ENCODE measurements at places on chromosomes 3 and 15.

DNA sequence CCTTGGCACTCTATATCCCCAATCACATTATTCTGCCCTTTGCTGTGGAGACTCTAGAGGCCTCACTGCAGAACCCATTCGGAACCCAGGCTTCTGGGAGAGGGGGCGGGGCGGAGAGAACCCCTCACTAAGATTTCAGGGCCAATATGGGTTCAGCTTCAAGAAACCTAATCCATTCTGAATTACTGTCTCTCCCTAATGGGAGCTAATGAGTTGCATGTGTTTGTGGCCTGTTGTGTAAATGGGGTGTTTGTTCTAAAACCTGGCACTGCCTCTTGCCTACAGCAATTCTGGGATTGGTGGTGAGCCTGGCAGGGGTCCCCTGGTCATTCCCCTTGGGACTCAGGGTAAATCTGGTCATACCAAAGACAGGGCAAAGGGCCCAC lies 605 bp upstream of the RASL12 start:
- no peak for DNase-seq

- no peak for DNase-seq
Measured at GRCh38 chr3:169383770-169384169, 279.7 kb downstream of the MECOM start.

DNA sequence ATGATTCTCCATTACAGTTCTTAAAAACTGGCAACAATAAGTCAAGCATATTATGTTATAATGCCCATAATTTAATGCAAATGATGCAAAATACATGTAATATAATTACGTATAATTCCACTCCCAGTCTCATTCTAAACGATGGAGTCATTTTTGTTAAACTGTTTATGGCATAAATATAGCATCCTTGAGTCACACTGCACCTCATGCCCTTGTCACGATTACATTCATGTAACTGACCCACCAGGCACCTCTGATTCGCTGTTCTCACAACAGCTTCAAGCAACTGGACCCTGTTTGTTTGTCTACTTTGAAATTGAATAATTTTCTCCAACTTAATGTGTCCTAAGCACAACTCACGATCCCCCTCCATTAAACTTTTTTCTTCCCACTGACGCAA lies 148.0 kb upstream of the LRTM1 start:
- no peak for DNase-seq

- no peak for DNase-seq
Measured at GRCh38 chr3:134161898-134162615, 88.6 kb downstream of the RYK start.

DNA sequence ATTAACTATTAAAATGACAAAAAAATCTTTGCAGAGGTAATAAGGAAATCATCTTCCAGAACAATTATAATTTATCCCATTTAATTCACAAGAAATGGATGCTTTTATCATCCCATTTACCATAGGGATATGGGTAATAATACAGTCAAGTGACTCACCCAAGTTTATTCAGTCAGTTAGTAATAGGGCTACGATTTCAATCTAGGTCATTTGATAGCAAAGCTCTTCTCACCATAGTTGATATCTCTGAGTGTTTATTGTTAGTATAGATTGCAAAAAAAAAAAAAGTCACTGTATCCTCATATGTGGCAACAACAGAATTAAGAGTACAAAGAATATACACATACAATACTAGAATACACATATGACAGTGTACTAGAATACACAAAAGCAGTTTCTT lies 797.1 kb downstream of the ROBO1 start:
- DNase-seq = no peak

- DNase-seq = no peak
Measured at GRCh38 chr3:177830411-177830849, 633.1 kb upstream of the TBL1XR1 start.

DNA sequence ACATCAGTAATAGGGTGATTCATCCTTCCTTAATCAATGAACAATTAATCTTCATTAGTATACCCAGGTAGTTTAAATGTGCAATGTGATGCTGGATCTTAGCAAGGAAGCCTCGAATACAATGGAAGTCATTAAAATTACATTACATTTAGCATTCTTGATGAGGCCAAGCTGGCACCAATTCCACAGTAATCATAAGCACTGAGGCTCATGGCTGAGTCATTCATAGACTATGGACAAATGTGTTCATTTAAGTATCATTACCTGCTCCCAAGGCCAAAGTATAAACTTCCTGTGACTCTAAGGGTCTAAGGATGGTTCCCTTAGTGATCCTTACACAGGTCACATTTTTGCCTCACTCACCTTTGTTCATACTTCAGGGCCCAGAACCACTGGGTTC lies 266.4 kb upstream of the CDIN1 start:
- DNase-seq = no peak

- no peak for DNase-seq
Measured at GRCh38 chr3:46291046-46291445, 48.8 kb downstream of the CCR3 start.

DNA sequence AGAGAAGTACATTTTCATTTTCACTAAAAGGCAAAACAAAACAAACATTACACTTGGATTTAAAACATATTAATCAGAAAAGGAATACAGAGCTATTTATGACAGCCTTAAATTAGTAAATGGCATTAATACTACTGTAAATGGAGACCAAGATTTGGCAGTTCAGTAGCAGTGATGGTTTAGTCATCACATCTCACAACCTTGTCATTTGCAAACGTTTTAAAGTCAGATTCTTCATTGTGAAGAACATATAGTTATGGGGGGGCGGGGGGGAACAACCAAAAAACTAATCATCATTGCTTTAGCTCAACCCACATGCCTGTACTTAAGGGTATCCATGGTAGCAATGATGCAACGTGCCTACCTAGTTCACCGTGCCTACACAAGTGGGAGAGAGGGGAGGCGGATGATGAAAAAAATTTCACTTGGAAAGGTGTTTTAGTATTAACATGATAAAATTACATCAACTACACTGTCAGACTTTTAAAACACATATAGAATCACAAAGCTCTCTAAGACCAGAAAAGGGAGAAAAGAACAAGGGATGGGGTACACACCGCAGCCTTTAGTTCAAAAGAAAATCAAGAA lies 40.1 kb downstream of the DLG1 start:
- no peak for DNase-seq

- DNase-seq = no peak
Measured at GRCh38 chr3:120506828-120507774, 56.3 kb upstream of the FSTL1 start.

DNA sequence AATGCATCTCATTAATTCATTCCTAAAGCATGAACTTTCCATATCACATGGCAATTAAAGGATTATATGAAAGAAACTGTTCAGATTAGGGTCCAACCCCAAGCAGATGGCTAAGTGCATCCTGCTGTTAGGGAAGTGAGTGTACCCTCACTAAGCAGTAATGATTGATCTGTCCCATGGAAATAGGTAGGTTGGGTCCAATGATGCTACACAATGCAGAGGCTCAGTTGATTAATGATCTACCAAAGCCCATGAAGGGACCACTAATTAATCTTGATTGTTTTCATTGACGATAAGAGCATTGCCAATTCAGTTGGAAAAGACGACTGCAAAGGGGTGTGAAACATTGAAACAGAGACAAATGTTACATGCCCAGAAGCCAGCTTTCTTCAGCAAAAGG lies 194.5 kb upstream of the LRTM1 start:
- no peak for DNase-seq

GRCh38 chr15:43376017-43376705 lies 5.3 kb downstream of the TUBGCP4 start:
- DNase-seq = peak; percentile 55

- DNase-seq = no peak
Measured at GRCh38 chr3:134877788-134878187, 82.7 kb downstream of the EPHB1 start.

DNA sequence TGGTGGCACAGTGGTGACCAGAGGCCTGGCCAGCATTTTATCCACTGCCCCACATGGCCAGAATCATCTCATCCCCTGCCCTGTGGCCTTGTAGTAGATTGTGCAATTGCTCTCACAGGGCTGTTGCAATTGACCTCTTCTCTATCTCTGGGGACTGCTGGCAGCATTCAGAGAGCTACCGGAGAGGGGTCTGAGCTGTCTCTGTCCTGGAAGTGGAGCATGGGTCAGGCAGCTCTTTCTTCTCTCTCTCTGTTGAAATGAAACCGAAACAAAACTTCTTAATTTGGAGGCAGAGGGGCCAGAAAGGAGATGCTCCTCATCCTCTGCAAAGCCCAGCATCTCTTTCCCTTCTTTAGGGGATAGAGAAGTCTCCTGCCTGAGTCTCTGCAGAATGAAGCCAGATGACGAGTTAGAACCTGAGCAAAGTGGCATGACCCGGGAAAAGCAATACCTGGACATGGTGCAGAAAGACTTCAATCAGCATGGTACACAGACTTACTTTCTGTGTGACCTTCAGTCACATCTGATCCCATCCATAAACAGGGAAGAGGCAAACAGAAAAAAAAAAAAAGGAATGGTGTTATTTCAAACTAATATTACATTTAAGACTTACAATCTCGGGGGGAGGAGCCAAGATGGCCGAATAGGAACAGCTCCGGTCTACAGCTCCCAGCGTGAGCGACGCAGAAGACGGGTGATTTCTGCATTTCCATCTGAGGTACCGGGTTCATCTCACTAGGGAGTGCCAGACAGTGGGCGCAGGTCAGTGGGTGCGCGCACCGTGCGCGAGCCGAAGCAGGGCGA lies 144.5 kb upstream of the BCL6 start:
- DNase-seq = no peak

GRCh38 chr3:6526861-6527260 lies 334.1 kb upstream of the GRM7 start:
- no peak for DNase-seq

GRCh38 chr15:67175643-67176071 lies 78.8 kb downstream of the AAGAB start:
- peak; percentile 22 for DNase-seq

DNA sequence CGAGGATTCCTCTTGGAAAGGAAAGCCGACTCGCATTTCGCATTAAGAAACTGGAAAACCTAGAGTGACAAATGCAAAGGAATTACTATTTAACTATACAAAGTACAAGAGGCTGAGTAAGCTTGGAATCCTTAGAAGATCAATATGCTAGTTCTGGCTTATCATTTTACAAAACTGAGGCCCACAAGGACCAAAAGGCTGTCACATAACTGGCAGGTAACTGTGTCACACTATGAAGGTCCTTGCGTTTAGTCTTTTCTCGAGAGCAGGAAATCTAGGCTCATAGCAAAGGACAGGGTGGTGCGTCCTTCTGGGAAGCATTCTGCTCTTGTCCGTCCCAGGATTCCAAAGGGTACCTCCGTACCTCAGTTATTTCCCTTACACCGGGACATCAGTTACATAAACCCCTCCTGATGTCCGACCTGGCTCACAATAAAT lies 629 bp downstream of the RPL24 start:
- no peak for DNase-seq

GRCh38 chr3:179697736-179698332 lies 45.0 kb downstream of the USP13 start:
- DNase-seq = no peak

DNA sequence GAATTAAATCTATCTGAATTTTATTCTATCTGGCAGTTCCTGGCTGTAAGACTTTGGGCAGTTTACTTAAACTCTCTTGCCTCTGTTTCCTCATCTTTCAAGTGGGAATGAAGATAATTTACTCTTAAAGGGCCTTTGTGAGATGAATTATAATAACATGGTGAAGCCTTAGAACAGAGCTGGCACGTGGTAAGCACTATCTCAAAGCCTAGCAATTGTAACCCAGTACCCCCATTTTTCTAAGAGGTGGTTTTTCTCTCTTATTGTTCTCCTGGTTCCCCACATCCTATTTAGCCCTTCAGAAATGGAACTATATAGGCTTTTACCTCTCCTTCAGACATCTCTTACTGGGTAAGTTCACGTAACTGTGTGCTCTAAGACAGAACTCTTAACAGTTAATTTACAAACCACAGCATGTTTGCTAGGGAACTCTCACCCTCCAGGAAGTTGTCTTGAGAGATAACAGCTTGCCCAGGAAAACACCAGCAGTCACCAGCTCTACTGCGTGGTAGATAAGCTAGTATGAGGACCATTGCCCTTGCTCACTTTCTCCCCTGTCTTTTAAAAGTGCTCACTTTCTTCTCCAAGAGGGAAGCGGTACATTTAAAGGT lies 12.3 kb upstream of the CRBN start:
- peak; percentile 47 for DNase-seq

GRCh38 chr3:178525251-178525650 lies 11.0 kb upstream of the KCNMB2 start:
- no peak for DNase-seq

GRCh38 chr3:19972054-19972453 lies 25.2 kb downstream of the RAB5A start:
- DNase-seq = no peak

DNA sequence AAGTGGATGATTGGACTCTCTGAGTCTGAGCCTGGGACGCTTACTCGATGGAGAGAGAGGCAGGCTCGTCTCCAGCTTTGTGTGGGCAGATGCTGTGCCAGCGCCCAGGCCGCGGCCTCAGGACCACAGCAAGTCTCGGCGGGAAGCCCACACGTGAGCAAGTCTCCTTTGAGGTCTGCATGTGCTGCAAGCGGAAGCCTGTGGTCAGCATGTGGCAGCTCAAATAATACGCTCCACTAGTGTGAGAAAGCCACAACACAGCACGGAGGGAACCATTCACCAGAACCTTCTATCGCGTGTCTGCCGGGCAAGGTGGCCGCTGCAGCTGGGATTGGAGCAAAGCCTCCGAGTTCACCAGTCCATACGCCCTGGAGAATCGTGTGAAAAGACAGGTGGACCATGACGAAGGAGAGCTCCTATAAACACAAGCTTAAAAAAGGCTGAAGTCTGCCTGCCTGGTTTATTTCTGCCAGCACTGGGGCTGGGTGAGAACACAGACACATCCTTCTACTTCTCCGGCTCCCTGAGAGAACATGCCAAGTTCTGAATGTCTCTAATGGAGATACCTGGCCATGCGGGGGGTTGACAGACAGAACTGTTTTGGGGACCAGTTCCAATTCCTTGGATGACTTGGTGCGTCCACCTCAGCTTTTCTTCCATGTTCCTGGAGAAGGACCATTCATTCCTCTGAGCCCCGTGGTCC lies 82.0 kb upstream of the LRIG1 start:
- DNase-seq = peak; percentile 43

GRCh38 chr15:90376789-90377188 lies 11.3 kb upstream of the IQGAP1 start:
- DNase-seq = peak; percentile 78

DNA sequence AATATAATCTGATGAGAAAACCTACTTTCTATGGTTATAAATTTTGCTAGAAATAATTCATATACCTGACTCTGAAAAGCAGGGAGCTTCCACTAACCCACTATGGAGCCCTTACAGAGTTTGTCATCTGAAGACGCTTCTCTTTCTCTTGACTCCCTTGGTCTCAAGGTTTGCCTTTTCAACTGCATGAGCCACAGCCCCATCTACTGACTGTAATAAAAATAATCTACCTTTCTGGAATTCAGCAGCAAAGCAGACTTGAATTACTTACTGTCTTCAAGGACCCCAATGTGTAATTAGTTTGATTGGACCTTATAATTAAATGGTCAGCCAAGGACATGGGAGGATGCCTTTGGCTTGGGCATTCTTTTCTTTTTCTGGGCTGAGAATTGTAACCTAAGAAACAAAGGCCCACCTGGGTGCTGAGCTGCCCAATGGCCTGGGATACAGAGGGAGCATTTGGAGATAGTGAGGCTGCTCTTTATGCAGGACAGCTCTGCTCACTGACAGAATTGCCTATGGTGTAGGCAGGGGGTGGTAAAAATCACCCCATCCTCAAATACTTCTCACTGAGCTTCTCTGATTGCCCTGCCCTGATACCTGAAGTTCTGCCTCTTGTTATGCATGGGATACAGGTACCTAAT lies 178.6 kb upstream of the TRIM42 start:
- no peak for DNase-seq
